ENCODE measurements at places on chromosomes 16 and 17.
A peak's percentile ranks its signal among the peaks of the same experiment; 100 is the strongest.

DNA sequence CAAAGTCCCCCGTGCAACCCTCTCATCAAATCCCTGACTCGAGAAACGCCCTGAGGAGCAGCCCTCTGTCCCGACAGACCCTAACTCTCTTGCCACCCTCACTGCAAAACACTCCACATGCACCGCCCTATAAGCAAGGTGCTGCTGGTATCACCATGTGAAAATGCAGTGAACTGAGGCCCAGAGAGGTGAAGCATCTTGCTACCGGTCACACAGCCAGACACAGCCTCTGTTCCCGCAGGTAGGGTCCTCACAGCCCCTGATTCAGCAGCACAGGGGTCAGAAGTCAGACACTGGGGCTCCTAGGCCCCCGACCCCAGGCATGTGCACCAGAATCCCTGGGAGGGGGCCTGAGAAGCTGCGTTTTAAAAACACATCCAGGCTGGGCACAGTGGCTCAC, 1.1 kb downstream of the CIBAR2 start:
- H3K36me3 ChIP-seq: no peaks in the 10 kb centered on the region
- peaks cover 64% of the 10 kb centered on the region for H3K27me3 ChIP-seq
- no peak for DNase-seq

- no peaks in the 10 kb centered on the region for H3K27me3 ChIP-seq
- H3K36me3 ChIP-seq: peaks cover 8% of the 10 kb centered on the region
- peaks cover 3% of the 10 kb centered on the region for H3K4me1 ChIP-seq
- H3K4me3 ChIP-seq: 0 out of 2 replicates have a peak overlapping the region, but pooled peaks have one; percentile 68
- no peak overlapping the region for H3K27ac ChIP-seq
Measured at GRCh38 chr17:7392696-7393612, 1.4 kb downstream of the PLSCR3 start.

GRCh38 chr16:54286366-54287130, at the start of gene IRX3:
TSS of gene IRX3 (minus strand) at chr16:54286787. CDS start at chr16:54286050, 737 bp downstream.
- H3K4me1 ChIP-seq: no peaks in the 10 kb centered on the region
- H3K27ac ChIP-seq: no peak within 1 kb of the TSS
- peaks cover 11% of the 10 kb centered on the region for H3K27me3 ChIP-seq
- DNase-seq: no peak
- H3K4me3 ChIP-seq: no peak within 1 kb of the TSS
- H3K36me3 ChIP-seq: no peaks in the 10 kb centered on the region

DNA sequence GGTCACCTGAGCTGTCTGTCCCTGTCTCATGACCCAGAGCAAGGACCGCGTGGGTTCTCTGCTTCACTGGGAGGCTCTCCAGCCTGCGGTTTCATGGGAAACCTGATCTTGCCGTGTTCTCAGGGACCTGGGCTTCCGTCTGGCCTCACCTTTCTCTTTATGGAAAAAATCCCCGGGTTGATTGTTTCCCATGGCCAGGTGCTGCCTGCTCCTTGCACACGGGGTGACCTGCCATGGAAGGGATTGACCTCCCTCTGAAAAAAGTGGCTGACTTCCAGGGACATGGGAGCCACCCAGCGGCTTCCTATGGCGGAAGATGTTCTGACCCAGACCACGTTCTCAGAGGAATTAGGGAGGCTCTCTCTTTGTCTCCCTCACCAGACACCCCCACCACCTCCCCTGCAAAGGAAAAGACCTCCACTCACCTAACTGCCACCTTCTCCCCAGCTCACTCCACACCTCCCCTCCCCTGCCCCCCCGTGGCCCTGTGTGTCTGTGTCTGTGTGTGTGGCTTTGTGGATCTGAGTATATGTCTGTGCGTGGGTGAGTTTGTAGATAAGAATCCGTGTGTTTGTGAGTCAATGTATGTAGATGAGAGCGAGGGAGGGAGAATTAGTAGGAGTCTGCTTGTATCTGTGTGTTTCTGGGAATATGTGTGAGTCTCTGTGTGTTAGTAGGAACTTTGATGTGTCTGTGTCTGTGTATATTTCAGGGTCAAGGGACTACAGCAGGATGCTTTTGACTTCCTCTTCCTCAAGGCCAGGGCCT, 154.6 kb downstream of the NTN1 start:
- H3K36me3 ChIP-seq: no peaks in the 10 kb centered on the region
- H3K4me1 ChIP-seq: no peaks in the 10 kb centered on the region
- H3K27ac ChIP-seq: no peak overlapping the region
- peak; percentile 2 for DNase-seq
- H3K27me3 ChIP-seq: peaks cover 44% of the 10 kb centered on the region

DNA sequence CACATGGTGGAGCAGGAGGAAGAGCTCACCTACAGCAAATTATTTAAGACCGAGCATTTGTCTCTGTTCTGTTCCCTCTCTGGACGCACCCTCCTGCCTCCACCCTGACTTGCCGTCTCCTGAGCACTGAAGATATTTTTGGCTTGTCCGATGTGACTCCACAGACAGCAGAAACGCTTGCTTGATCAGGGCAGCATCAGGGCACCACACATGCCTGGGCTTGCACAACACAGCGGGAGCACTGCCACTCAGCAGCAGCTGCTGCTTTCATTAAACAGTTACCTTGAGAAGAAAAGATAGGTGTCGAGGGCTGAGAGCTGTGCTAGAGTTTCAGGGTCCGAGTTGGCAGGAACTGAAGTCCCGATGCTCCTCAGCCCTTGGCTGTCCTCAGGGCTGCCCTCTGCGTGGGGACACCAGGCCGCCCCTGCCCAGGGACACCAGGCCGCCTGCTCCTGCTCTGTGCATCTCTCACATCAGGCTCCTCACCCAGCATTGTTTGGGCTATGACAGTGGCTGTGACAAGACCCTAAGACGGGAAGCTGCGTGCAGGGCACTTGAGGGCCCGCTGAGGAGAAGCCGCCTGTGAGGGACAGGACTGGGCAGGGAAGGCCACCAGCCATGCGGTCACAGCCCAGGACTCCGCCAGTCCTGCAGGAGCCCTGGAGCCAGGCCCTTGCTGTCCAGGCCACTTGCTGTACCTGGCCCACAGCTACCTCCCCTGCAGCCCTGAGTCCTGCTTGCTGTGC, 21.3 kb upstream of the CDH15 start:
- H3K36me3 ChIP-seq: peaks cover 39% of the 10 kb centered on the region
- no peak overlapping the region for H3K4me3 ChIP-seq
- H3K27ac ChIP-seq: no peak overlapping the region

DNA sequence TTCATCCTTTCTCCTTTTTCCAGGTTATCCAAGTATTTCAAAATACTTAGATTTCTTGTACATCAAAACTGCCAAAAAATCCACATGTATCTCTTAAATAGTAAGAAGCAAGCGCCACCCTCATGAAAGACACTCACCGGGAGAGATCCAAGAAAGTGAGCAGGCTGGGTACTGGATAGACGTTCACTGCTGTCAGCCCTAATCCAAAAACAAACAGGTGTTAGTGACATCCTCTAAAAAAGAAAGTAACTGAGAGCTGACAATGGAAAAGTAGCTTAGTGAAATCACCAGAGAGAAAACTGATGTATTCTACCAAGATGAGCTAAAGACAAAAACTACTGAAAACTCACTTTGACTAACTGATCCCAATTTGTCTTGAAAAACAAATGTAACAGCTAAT, 46.1 kb downstream of the MARVELD3 start:
- H3K4me3 ChIP-seq: no peak overlapping the region
- DNase-seq: no peak

DNA sequence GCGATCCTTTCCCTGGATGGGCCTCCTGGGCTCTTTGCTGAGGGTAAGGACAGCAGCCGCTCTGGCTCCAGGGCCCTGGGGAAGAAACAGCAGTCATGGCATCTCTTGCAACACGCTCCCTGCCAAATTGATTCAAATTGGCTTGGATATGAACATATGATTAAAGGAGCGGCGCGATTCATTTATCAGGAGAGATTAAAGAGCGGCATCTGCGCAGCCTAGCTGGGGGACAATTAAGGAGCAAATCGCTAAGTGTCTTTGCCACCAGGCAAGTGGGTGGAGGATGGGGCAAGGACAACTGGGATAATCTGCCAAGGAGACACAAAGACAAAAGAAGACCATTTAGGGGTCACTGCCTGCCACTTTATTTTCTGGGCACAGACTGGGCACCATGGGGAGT, 27.8 kb downstream of the PIPOX start:
- H3K4me3 ChIP-seq: no peak overlapping the region
- no peak overlapping the region for H3K27ac ChIP-seq
- no peaks in the 10 kb centered on the region for H3K36me3 ChIP-seq

DNA sequence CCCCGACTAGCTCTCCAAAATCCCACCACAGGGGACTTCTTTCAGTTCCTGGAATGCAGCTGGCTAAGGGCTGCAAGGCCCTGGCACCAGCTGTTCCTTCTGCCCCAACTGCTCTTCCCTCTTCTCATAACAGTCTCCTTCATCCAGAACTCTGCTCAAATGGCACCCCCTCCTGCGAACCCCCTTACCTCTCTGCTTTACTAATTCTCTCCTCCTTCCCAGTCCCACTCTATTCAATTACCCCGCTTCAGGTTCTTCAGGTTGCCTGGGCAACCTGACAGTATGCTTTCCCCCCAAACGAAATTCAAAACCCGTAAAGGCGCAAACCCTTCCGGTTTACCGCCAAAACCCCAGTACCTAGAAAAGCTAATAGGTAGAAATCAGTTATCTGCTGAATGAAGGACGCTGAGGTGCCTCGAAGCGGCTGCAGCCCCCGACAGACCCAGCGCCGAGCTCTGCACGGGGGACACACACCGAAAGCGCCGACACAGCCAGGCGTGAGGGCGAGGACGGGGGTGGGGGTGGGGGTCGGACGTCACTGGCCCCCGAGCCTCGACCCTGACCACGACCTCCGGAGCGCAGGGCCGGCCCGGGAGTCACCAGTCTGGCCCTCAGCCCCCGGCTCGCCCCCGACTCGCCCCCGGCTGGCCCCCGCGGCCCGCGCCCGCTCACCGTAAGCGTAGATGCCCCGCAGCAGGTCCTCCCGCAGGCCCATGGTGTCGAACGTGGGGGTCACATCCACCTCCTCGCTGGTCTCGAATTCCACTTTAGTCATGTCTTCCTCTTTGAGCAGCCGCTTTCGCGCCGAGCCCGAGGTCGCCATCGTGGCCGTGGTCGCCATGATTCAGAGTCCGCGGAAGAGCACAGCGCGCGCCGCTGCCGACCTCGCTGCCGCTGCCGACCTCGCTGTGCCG, 550 bp downstream of the EIF4A3 start:
- peak overlapping the region; percentile 86 for H3K27ac ChIP-seq
- H3K4me3 ChIP-seq: peak overlapping the region; percentile 95
- H3K36me3 ChIP-seq: peaks cover 43% of the 10 kb centered on the region
- H3K4me1 ChIP-seq: peaks cover 13% of the 10 kb centered on the region
- peak; percentile 36 for DNase-seq
- H3K27me3 ChIP-seq: no peaks in the 10 kb centered on the region

DNA sequence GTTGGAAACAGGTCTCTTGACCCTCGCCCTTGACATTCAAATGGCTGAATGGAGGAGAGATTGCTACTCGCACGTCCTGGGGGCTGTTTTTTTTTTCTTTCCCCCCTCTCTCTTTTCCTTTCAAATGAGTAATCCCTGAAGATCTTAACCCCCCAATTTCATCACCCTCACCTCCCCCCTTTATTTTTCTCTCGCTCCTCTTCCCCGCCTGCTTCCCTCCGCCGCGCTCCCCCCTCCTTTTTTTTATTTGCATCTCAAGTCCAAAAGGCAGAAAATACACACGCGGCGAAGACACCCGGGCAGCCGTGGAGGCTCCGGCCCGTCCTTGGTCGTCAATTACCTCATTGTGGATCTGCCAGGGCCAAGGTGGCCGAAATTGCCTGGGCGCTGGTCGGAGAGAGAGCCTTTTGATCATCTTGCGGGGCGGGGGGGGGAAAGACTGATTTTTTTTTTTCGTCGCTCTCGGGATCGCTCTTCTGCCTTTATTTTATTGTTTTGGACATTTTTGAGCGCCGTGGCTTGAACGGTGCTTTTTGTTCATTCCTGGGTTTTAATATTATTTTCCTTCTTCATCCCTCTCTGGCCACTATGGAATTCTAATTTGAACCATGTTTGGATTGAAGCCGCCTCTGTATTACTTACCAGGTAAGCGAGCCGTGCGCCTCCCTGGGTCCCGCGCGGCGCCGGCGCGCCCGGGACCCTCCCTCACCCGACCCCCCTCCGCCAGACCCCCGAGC, 57.2 kb upstream of the GSE1 start:
- H3K36me3 ChIP-seq: peaks cover 27% of the 10 kb centered on the region
- peak; percentile 54 for DNase-seq
- peak overlapping the region; percentile 97 for H3K27ac ChIP-seq
- peaks cover 51% of the 10 kb centered on the region for H3K4me1 ChIP-seq
- H3K4me3 ChIP-seq: peak overlapping the region; percentile 92
- H3K27me3 ChIP-seq: no peaks in the 10 kb centered on the region

GRCh38 chr17:47841488-47842291, 617 bp upstream of the SCRN2 start:
- peaks cover 16% of the 10 kb centered on the region for H3K36me3 ChIP-seq
- DNase-seq: no peak
- H3K4me1 ChIP-seq: peaks cover 33% of the 10 kb centered on the region
- no peaks in the 10 kb centered on the region for H3K27me3 ChIP-seq

- no peaks in the 10 kb centered on the region for H3K4me1 ChIP-seq
- no peaks in the 10 kb centered on the region for H3K27me3 ChIP-seq
- no peak for DNase-seq
- H3K27ac ChIP-seq: no peak overlapping the region
- H3K4me3 ChIP-seq: no peak overlapping the region
- H3K36me3 ChIP-seq: peaks cover 71% of the 10 kb centered on the region
Measured at GRCh38 chr16:14608111-14608566, 21.9 kb downstream of the PARN start.

- peaks cover 88% of the 10 kb centered on the region for H3K27me3 ChIP-seq
- no peak overlapping the region for H3K27ac ChIP-seq
- no peaks in the 10 kb centered on the region for H3K4me1 ChIP-seq
- no peak overlapping the region for H3K4me3 ChIP-seq
- no peak for DNase-seq
Measured at GRCh38 chr16:84408314-84408690, 40.0 kb downstream of the ATP2C2 start.

DNA sequence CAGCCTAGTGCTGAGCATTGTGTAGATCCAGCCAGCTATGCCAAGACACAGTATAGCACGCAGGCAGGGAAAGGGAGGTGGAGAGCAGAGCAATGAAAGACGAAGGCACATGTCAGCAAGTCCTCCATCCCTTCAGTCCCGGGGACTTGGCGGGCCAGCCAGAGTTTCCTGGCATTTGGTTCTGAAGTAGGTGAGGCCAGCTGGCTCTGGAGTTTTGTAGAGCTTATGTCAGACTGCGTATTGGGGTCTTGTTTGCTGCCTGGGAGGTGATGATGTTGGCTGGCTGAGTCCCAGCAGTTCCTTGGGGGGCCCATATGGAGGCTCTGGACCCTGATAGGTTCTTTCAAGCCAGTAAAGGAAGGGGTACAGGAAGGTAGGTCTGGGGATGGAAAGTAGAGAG, 55.7 kb upstream of the AKTIP start:
- peaks cover 13% of the 10 kb centered on the region for H3K27me3 ChIP-seq
- H3K4me3 ChIP-seq: no peak overlapping the region
- H3K36me3 ChIP-seq: no peaks in the 10 kb centered on the region
- no peak overlapping the region for H3K27ac ChIP-seq

GRCh38 chr16:16075488-16076422, 126.3 kb downstream of the ABCC1 start:
- no peaks in the 10 kb centered on the region for H3K27me3 ChIP-seq
- no peak for DNase-seq
- no peaks in the 10 kb centered on the region for H3K4me1 ChIP-seq
- no peak overlapping the region for H3K4me3 ChIP-seq
